ENCODE measurements at places on chromosomes 16 and 17. TPM values are rescaled to one million over a fixed set of nuclear protein-coding genes. Genes with fewer than 3 reads are reported as not detected.

The ADAT1 gene
- total RNA-seq: 43.7 TPM

The PFN1 gene
- 1,690 TPM for total RNA-seq

The NDUFB10 gene
- total RNA-seq: 343 TPM

The SMG6 gene
- total RNA-seq: 19.7 TPM

The RRAD gene
- total RNA-seq: 96.6 TPM

The C16orf74 gene
- total RNA-seq: 62.1 TPM

The TP53TG3B gene
- total RNA-seq: not detected

The KRTAP4-12 gene
- not detected for total RNA-seq

The TNFRSF12A gene
- total RNA-seq: 319 TPM

The TBC1D3I gene
- total RNA-seq: not detected

The CMTM2 gene
- not detected for total RNA-seq

The PYDC1 gene
- total RNA-seq: not detected

The C1QTNF1 gene
- total RNA-seq: 0.46 TPM

The RCVRN gene
- total RNA-seq: not detected

The SHISA6 gene
- not detected for total RNA-seq

The RAB37 gene
- total RNA-seq: 0.05 TPM

The HOXB1 gene
- not detected for total RNA-seq

The PITPNM3 gene
- 25.0 TPM for total RNA-seq

The LRRC46 gene
- total RNA-seq: 0.21 TPM

The GALNS gene
- total RNA-seq: 10.1 TPM

The BCAS3 gene
- 14.7 TPM for total RNA-seq

The ACBD4 gene
- total RNA-seq: 4.8 TPM

The CTDNEP1 gene
- 47.5 TPM for total RNA-seq
